Cardiac muscle cell (in vitro differentiated cells and primary cell): ENCODE measurements at places on chromosomes 13 and 19.
A peak's percentile ranks its signal among the peaks of the same experiment; 100 is the strongest.

DNA sequence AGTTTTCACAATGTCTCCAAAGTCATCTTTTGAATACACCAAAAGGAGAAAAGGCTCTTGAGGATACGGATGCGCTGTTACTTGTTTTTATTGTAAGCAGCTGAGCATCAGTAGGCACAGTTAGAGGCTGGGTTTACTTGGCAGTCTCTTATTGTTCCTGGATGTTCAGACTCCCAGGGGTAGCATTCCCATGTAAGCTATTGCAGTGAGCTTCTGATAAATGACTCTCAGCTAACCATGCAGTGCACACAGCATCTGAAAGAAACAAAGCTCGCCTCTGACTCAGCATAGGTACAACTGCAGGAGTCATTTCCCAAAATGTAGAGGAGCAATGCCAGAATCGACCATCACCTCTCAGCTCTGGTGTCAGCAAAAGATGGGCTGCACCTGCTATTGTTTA is 84.8 kb downstream of the DCT start:
- no peak for DNase-seq
- no peaks in the 10 kb centered on the region for H3K36me3 ChIP-seq
- H3K27ac ChIP-seq: peak overlapping the region; percentile 91
- H3K27me3 ChIP-seq: no peaks in the 10 kb centered on the region
- H3K4me3 ChIP-seq: no peak overlapping the region

DNA sequence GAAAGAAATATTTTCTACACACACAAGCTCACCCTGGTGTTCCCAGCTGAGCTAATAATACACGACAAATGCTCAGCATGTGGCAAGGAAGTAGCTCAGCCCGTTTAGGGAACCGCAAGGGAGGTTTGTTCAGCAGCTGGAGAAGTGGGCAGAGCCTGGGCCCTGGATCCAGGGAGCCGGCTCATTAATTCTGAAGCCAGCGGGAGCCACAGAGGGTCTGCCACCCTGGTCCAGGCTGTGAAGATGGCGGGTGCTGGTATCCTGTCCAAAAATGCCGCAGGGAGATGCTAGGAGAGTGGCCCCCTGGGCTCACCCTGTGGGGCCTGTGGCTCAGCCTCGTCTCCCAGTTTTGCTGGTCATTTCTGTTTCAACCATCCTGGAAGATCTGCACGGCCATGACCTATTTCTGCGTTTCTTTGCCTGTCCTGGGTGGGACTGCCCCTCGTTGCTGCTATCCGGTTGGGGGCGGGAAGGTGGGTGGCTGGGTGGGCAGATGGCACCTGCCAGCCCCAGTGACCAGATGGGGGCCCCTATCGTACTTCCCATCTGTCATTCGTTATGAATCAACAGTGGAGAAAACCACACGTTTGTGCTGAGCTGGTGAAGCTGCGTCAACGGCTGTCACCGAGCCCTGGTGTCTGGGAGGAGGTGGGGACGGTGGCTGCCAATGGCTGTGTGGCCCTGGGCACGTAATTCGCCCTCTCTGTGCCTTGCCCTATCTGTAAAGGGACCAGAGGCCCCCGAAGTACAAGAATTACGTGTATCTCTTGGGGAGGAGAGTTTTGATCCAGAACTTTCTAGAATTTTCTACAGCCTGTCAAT is 2.7 kb upstream of the GNA15 start:
- no peak overlapping the region for H3K27ac ChIP-seq
- H3K27me3 ChIP-seq: no peaks in the 10 kb centered on the region
- no peak overlapping the region for H3K4me3 ChIP-seq

- no peak within 1 kb of the TSS for H3K27ac ChIP-seq
- DNase-seq: no peak
- no peaks in the 10 kb centered on the region for H3K27me3 ChIP-seq
- H3K4me3 ChIP-seq: no peak within 1 kb of the TSS
- H3K36me3 ChIP-seq: no peaks in the 10 kb centered on the region
These were observed at the start of gene CABP5 for GRCh38 chr19:48043675-48044258. Gene CABP5 (minus strand): TSS chr19:48044079. CDS start chr19:48043922, 157 bp downstream.

DNA sequence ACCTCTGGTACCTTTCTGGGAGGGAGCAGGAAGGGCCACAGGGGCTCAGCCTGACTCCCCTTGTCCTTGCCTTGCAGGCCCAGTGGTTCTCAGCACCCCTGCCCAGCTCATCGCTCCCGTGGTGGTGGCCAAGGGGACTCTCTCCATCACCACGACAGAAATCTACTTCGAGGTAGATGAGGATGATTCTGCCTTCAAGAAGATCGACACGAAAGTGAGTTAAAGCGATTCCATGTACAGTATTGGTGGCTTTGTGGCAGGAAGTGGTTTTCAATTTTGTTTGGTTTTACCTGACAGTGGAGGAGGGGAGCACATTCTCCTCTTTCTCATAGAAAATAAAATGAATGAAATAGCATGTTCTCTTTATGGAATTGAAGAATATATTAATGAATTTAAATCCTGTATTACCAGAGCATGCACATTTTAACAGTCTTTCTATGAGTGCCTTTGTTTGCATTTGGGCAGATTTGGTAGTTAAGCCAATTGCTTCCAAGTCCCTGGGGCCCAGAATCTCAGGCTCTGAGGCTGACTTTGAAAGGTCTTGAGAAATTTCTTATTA is 4.1 kb downstream of the MAB21L1 start:
- H3K4me3 ChIP-seq: no peak overlapping the region
- peaks cover 94% of the 10 kb centered on the region for H3K27me3 ChIP-seq
- H3K4me1 ChIP-seq: peaks cover 6% of the 10 kb centered on the region
- H3K36me3 ChIP-seq: no peaks in the 10 kb centered on the region

DNA sequence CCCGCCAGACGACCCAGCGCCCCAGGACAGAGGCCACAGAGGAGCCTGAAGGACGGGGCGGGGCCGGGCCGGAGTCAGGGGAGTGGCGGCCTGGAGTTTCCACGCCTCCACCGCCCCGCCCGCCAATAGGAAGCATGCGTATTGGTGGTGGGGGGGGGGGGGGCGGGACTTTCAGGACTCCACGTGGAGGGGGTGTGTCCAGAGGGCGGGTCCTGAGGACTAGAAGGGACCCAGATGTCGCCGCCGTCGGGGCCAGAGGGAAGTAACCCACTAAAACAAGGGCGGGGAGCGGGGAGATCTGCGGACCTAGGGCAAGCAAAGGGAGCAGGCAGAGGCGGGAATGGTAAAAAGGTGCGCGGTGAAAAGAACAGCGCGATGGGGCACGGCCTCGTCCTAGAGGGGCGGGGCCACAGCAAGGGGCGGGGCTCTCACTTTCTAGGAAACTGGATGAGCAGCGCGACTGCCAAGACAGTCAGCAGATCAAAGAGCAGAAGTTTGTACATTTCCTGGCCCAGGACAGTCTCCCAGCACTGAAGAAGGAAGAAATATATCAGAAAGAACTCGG is 2.8 kb upstream of the LENG1 start:
- H3K4me1 ChIP-seq: peaks cover 10% of the 10 kb centered on the region
- no peaks in the 10 kb centered on the region for H3K27me3 ChIP-seq
- peaks cover 2% of the 10 kb centered on the region for H3K36me3 ChIP-seq
- H3K27ac ChIP-seq: no peak overlapping the region
- peak; percentile 73 for DNase-seq
- H3K4me3 ChIP-seq: peak overlapping the region; percentile 31
